ENCODE measurements at places on chromosomes 3 and 15.

GRCh38 chr15:44726568-44727484 is 9.5 kb upstream of the TRIM69 start:
- DNase-seq = peak; percentile 47

DNA sequence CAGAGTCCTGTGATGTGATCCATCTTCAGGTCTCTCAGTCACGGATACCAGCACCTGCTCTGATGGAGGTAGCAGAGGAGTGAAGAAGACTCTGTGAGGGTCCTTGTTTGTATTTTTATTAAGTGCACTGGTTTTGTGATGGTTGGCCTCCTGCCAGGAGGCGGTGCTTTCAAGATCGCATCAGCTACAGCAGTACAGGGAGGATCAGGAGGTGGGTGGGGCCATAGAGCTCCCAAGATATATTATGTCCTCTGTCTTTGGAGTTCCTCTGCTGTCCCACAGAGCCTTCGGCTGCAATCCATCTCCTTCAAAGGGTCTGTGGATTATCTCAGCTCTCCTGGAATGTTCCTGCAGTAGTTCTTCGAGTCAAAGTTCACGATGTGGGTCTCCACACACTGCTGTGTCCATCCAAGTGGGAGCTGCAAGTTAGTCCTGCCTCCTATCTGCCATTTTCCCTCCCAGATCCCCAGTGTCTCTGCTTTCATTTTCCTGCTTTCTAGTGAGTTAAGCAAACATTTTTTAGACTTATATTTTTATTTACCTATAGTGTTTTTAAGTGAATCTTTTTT is 54.7 kb downstream of the TM2D3 start:
- DNase-seq = no peak

DNA sequence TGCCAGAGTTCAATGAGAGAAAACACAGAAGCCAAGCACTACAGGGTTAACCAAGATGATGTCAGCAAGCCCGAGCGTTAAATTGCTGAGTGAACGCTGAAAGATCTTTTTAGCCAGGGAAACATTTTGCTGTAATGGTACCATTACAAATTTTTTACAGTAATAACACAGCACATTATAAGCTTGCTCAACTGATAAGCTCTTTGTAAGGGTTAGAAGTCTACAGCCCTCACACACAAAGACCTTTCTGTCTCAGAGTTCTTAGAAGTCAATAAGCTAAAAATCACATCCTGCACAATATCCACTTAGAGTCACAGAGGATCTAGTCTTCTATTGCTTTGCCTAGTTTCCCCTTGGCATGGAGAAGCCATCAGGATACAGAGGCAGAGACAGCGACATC is 29.9 kb downstream of the CHSY1 start:
- no peak for DNase-seq

GRCh38 chr3:195532834-195533233 is 10.3 kb downstream of the PPP1R2 start:
- no peak for DNase-seq

DNA sequence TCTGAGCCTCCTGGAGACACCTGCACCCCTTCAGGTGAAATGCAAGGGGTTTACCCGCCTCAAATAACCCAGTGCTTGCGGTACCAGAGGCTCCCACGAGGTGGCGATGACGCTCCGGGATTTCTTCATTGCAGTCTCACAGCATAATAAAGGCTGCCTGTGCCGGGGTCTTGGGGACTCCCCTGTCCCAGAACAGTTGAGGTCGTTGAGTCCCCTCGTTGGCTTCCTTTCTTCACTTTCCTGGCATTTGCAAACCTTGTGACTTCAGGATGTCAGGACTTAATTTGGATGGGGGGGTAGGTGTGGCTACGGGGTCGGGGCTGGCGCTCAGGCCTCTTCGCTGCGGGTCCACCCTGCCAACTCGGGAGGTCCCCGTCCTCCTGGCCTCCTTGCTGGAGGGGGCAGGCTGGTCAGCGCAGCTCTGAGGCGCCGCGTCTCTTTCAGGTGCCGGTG is 1.3 kb downstream of the GNAT1 start:
- DNase-seq = peak; percentile 64

GRCh38 chr3:132405188-132405587 is 12.1 kb upstream of the DNAJC13 start:
- DNase-seq = no peak

DNA sequence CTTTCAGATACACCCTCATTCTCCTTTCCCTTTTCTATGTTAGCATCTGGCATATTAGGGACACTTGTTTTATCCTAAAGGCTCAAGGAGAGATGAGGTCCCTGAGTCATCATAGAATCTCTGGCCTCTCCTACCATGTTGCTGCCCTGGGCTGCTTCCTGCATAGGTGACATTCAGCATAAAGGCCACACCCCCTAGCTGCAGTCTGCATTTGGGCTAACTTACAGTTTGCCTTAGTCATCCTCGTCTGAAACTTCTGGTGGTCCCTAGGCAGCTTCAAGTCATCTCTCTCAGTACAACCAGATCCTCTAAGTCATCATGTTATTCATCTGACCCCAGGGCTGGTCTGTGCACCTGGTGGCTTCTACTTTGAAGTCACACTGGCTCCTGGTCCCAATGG is 982.7 kb upstream of the NR2F2 start:
- no peak for DNase-seq

DNA sequence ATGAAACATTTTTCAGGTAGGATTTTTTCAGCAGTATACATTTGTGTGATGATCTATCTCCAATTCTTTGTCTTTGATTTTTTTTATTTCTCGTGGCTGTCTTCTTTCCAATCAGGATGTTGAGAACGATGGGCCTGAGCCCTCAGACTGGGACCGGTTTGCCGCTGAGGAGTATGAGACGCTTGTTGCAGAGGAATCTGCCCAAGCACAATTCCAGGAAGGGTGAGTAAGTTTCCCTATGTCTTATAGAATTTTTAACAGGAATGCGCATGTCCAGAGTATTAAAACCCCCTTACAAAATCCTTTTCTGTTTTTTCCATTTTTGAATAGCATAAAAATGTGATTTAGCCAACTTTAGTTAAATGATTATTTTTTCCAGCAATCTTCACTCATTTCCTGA is 90.0 kb downstream of the MSL2 start:
- no peak for DNase-seq

DNA sequence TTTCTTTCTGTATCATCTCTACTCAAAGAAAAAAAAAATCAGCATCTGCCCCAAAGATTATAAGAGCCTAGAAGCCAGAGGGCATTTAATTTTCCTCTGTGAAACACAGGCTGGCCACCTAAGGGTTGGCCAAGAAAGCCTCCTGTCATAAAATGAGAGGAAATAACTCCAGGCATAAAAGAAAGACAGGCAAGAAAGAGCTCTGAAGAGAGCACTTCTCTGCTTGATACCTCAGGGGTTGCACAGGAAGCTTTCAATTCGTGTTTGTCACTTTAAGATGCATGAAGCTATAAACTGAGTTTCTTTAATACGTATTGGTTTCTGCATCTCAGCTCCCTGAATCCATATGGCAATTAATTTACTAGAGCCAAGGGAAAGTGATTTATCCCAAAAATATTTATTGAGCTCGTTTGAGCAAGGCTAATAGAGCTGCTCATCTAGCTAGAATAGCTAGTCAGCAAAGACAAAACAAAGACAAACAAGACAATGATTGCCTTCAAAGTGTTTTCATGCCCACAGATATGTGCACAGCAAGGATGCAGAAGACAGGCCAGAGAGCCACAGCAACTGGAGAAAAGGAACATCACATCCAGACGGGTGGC is 35.5 kb downstream of the ATP8B4 start:
- DNase-seq = no peak

DNA sequence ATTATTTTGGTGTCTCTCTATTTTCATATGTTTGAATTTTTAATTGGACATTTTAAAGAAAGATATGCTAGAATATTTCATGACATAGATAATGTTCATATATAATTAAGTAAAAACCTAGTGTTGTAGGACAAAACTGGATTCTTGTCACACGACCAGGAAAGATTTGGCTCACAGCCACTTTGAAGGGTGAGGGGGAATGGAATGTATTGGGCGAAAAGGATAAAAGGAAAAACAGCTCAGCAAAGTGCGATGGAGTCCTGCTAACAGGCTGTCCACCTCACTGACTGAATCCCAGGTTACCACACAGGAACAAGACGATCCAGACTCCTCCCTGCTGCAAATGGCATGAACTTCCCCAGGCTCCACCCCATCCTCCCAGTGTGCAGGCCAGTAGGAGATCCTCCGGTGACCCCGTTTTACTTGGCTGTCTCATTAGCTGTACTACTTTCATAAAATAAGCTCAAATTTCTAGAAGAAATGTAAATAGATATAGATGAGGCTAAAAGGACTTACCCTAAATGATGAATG is 186.2 kb downstream of the CD47 start:
- DNase-seq = no peak

GRCh38 chr3:133079621-133080020 is 41.4 kb downstream of the TMEM108 start:
- no peak for DNase-seq

GRCh38 chr3:11632564-11632963 is 11.2 kb downstream of the VGLL4 start:
- no peak for DNase-seq

GRCh38 chr3:86744051-86744450 is 246.9 kb downstream of the VGLL3 start:
- no peak for DNase-seq

- no peak for DNase-seq
Observed at GRCh38 chr3:45067486-45067885, 41.4 kb downstream of the CLEC3B start.

DNA sequence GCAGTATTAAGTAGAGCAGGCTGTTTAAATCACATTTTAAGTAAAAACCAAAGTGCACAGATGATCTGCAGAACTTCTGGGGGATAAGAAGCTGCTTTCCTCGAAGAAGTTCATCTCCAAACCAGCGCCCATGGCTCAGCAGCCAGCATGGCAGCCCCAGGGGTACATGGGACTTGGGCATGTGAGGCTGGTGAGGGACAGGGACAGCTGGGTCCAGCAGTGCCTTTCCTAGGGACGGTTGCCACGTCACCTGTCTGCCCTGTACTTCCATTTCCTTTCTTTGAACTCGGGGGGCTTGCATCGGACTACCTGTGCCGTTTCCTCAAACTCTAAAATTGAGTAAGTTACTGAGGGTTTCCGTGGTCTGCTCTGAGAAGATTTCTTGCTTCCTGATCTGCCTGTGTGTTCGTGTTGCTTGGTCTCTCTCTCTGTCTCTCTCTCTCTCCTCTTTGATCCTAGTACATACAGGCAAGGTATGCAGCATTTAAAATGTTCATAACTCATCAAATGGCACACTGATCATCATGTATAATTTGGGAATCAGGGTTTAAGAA is 67.6 kb downstream of the IGF1R start:
- DNase-seq = no peak

GRCh38 chr3:107752202-107752990 is 229.6 kb downstream of the BBX start:
- DNase-seq = no peak

GRCh38 chr3:5212628-5213573 is 25.4 kb downstream of the EDEM1 start:
- DNase-seq = no peak

- DNase-seq = no peak
Observed at GRCh38 chr15:45499426-45499825, 23.1 kb downstream of the SLC30A4 start.

GRCh38 chr3:18837137-18837755 is 311.1 kb upstream of the KCNH8 start:
- DNase-seq = no peak

- DNase-seq = no peak
Observed at GRCh38 chr3:41223691-41224090, 24.4 kb downstream of the CTNNB1 start.

DNA sequence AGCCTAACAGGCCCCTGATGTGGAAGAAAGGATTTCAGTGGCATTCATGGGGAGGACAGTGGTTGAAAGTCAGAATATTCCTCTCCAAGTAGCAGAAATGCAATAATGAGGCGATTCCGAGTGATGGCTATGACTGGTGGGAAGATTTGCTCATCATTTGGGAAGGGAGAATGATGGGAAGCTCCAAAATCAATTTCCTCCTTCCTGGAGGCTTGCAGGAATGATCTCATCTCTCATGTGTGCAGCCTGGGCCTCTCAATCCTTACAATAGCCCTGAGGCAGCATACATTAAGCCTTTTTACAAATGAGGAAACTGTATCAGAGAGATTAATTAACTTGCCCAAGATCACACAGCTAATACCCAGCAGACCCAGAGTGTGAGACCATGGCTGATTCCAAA is 58.7 kb downstream of the BOC start:
- DNase-seq = no peak

- no peak for DNase-seq
Observed at GRCh38 chr15:70240082-70240481, 142.4 kb upstream of the TLE3 start.

GRCh38 chr3:34106879-34107278 is 308.4 kb downstream of the PDCD6IP start:
- no peak for DNase-seq

DNA sequence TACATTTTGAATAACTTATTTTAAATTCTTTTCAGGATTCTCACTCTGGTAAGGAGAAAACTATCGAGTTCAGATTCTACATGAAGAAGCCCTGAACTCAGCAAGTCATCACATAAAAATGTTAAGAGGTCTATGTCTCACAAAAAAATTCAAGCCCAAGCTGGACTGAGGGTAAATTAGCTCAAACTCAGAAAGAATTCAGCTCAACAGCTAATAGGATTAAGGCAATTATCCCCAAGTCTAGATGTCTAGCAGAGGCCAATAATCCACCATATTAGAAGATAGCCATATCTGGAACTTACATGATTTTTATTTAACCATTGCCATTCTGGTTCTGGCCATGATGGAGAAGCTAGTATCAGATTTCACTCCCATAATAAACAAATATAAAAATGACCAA is 909.7 kb downstream of the PLOD2 start:
- DNase-seq = no peak

DNA sequence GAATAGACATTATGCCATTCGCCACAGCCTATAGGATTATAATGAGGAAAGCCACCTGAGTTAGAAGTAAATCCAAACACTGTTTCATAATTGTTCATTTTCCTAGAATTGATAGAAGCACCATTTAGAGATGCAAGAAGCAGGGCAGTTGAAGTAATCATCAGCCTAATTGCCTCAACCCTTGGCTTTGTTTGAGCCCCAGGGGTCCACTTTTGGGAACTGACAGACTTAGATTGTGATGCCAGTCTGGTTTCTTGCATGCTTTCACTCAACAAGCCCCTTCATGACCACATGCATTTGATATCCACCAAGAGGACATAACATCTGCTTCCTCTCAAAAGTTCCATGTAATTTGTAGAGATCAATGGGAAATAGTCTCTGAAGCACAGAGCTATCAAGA is 97.2 kb upstream of the COL8A1 start:
- no peak for DNase-seq

DNA sequence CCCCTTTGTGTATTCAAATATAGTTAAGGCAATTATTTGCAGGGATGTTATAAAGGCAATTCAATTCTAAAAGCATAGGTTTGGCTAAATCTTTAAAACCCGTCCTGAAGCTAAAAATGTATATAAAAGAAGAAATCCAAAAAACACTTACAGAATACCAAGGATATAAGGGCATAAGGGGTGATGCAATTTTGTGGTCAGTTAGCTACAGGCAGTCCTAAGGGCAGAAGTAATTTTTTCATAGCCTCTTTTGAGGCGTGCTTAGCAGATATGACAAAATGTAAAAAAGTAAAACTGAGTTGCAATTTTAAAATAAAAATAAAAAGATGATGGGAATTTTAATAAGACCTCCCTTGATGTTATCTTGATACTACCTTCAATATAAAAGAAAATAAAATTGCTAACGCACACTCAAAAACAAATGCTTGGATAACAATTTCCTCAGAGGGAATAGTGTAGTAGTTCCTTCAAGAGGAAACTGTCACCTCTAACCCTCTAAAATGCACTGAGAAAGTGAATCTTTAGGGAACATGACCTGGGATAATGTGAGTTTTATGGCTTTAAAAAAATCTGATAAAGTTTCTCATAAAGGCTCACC is 104.2 kb downstream of the MYH15 start:
- no peak for DNase-seq

Measured in stimulated activated CD8-positive, alpha-beta memory T cell treated with anti-CD3 and anti-CD28 coated beads, Interleukin-2, amount 100 ng/mL, for 1 hour (primary cell).